ENCODE measurements at places on chromosomes 16 and 17.

- no peak for DNase-seq
Observed at GRCh38 chr16:20441191-20441590, 10.1 kb upstream of the ACSM2A start.

DNA sequence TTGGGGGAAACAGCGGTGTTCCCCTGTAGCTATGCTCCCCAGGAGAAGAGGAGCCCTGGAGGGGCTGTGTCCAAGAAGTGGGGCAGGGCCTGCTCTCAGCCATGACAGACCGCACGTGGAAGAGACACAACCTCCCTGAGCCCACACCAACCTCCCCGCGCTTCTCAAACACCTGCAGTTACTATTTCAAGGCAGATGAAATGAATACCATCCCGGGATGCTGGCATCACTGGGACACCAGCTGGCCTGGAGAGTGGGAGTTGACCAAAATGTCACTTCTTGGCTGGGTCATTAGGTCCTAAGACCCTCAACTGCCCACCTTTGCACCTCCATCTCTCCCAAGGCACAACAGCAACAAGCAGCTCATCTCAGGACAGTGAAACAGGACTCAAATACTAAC is 32.0 kb downstream of the SPHK1 start:
- no peak for DNase-seq

- no peak for DNase-seq
Observed at GRCh38 chr17:44095647-44096496, 25.3 kb downstream of the G6PC3 start.

DNA sequence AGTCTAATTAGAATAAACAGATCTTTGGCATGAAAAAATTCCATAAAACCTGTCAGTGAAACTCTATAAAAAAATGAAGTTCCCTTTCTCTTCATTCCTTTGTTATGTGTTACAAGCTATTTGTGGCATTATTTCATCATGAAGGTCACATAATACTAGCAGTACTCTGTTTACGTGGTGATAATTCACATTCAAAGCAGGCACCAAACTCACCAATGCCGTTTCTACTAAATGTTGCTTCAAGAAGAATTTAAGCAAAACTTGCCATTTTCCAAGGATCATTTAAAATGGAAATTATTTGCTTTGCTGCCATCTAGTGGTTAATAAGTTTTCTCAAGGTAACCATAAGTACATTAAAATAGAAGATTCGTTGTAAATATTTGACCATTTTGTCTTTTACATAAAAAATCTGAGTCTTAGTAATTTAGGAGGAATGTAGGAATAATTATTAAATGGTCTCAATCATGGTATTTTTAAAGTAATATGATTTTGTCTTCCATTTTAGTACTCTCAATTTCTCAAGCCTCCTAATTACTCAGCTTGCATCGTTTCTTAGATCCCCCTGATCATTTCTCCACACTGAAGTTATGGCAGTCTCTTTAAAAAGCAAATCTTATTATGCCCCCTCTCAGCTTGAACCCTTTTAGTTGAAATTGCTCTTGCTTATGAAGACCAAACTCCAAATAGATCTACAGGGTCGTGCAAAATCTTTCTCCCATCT is 80.8 kb downstream of the OMG start:
- no peak for DNase-seq

DNA sequence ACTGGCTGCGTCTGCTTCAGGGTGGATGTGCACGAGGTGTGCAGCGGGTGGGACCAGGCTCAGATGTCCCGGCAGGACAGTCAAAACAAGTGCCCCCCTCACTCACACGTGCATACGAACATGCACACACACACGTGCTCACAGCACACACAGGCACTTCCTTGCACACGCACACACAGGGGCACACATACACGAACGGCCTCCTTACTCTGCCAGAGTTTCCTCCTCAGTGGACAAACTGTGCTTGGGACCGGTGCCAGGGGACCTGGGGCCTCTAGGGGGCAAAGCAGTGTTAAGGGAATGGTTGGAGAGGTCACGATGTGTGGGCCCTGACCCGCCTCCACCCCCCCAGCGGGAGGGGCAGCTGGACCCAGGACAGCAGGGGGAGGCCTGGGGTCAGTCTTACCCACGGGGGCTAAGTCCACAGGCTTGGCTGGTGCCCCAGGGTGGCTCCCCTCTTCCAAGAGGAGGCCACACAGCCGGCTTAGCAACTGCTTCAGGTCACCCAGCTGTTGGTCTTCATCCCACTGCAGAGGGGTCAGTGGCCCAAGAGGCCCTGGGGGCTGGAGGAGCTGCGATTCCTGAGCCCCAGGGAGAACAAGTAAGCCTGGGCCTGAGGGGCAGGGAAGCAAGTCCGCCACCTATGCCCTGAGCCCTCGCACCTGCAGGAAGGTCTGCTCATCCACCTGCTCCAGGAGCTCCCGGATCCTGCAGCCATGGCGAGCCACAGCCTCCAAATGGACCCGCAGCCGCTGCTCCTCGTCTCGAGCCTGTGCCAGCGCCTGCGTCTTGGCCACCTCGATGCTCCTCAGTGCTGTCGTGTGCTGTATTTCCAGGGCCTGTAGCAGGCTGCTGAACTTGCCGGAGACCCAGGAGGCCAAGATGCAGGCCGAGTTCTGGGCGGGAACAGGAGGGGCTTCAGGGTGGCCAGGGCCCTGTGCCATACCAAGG is 4.9 kb downstream of the TRIM65 start:
- no peak for DNase-seq

DNA sequence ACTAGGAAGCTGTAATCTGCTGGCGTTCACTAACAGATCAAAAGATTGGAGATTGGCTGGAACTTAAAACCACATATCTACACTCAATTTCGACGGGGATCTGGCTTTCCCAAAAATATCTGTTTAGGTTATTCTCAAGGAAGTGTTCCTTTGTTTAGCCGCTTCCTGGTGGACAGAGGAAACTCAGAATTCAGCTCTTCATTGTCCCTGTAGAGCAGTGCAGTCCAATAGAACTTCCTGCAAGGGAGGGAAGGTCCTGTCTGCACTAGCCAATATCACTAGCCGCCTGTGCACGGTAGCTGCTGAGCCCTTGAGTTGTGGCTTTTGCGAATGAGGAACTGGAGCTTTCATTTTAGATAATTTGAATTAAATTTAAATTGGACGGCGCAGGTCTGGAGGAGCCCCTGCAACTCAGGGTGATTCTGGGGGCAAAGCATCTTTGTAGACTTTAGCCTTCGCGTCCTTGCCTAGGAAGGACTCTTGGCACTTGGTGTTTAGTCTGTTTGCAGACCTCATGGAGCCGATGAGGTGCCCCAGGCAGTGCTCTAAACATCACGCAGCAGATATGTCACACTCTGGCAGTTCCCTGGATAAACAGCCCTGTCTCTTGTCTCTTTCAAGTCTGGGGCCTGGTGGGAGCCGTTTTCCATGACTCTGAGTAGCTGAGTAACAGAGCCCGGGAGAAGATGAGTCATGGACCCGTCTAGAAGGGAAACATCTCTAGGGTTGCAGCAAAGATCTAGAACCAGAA is 122.2 kb downstream of the CCDC182 start:
- no peak for DNase-seq

GRCh38 chr16:77790009-77790372 is 1.6 kb downstream of the VAT1L start:
- no peak for DNase-seq

All from stimulated activated CD4-positive, alpha-beta T cell treated with anti-CD3 and anti-CD28 coated beads, Interleukin-15, amount 100 ng/mL, for 48 hours (primary cell).